Stimulated activated CD4-positive, alpha-beta T cell treated with anti-CD3 and anti-CD28 coated beads, Interleukin-1b, Interleukin-23, amount 100 ng/mL, for 1 hour (primary cell): ENCODE measurements at places on chromosomes 6 and 20.

- DNase-seq, result no peak
Observed at GRCh38 chr6:89970072-89970471, 75.8 kb downstream of the GJA10 start.

GRCh38 chr6:56691286-56691595, 48.6 kb upstream of the DST start:
- no peak for DNase-seq

DNA sequence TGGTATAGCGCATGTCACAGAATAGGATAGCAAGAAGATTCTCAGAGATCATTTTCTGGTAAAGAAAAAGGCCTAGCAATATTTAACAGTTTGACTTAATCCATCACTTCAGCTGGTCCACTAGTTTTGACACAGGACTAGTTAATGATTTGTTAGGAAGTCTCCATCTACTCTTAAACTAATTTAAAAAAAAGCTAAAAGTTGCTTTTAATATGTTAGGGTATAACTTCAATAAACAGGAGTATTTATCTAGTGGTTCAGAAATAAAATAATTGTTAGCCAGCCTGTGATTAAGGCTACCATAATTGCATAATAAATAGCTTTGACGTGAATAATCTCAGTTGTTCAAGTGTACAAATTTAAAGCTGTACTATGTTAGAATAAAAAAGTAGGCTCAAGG, 195.6 kb downstream of the FUT9 start:
- no peak for DNase-seq

- DNase-seq, result no peak
Observed at GRCh38 chr6:142380626-142381025, 78.8 kb downstream of the ADGRG6 start.

GRCh38 chr6:136034422-136034821, 182.9 kb downstream of the PDE7B start:
- DNase-seq, result no peak

- no peak for DNase-seq
Observed at GRCh38 chr6:117494283-117494682, 11.8 kb downstream of the DCBLD1 start.

DNA sequence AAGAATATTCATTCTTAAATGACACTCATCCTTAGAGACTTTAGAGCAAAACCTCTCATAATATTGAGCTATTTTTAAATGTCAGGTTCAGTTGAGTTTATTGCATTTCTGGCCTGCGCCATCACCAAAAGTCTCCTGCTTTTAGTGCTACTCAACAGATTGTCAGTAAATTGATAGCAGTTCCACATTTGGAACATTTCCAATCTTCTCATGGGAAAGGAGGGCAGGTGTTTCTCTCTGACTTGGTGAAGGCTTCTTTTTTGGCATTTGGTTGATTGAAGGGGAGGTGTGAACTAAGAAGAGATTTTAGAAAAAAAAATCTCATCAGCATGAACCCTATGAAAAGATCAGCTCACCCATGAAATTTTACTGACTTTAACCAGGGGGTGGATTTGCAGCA, 125.9 kb upstream of the INSM1 start:
- no peak for DNase-seq

GRCh38 chr20:49794336-49795134, 18.1 kb upstream of the SLC9A8 start:
- DNase-seq, result no peak

DNA sequence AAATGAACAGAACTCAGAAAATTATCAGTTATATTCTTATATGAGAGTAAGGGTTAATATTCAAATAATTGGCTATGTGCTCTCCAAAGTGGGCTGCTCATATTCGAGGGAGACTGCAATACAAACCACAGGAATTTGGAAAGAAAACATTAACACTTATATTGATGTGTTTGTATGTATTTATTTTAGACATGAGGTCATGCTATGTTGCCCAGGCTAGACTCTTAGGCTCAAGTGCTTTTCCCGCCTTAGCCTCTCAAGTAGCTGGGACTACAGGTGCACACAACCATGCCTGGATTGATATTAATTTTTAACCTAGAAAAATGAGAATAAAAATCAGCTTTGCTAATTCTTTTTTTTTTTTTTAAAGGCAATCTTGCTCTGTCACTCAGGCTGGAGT, 35.0 kb downstream of the BTBD9 start:
- no peak for DNase-seq

- DNase-seq, result no peak
Observed at GRCh38 chr6:63637865-63638445, 2.4 kb downstream of the PHF3 start.

- no peak for DNase-seq
Observed at GRCh38 chr6:136061701-136062100, 188.4 kb downstream of the MTFR2 start.

GRCh38 chr20:60137657-60138245, 179.5 kb downstream of the CDH26 start:
- no peak for DNase-seq

DNA sequence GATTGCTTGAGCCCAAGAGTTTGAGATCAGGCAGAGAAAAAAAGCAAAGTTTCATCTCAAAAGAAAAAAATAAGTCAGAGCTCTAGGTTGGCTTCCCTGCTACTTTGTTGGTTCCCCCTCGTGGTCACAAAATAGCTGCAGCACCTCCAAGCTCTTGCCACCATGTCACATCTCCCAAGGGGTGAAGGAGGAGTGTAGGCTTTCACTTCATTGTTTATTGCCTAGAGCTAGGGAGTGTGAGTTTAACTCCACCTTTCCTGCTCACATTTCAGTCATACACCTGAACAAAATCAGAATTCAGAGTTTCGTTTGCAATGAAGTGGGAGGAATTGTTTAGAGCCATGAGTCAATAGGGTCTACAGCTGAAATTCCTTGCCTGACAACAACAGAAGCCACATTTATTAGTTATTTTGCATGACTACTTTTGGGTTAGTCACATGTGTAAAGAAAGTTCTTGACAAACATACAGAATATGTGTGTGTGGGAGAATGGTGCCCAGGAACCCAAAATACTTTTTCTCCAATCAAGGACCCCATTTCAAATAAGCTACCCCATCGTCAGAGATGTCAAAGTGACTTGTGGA, 56.2 kb upstream of the UFL1 start:
- no peak for DNase-seq

DNA sequence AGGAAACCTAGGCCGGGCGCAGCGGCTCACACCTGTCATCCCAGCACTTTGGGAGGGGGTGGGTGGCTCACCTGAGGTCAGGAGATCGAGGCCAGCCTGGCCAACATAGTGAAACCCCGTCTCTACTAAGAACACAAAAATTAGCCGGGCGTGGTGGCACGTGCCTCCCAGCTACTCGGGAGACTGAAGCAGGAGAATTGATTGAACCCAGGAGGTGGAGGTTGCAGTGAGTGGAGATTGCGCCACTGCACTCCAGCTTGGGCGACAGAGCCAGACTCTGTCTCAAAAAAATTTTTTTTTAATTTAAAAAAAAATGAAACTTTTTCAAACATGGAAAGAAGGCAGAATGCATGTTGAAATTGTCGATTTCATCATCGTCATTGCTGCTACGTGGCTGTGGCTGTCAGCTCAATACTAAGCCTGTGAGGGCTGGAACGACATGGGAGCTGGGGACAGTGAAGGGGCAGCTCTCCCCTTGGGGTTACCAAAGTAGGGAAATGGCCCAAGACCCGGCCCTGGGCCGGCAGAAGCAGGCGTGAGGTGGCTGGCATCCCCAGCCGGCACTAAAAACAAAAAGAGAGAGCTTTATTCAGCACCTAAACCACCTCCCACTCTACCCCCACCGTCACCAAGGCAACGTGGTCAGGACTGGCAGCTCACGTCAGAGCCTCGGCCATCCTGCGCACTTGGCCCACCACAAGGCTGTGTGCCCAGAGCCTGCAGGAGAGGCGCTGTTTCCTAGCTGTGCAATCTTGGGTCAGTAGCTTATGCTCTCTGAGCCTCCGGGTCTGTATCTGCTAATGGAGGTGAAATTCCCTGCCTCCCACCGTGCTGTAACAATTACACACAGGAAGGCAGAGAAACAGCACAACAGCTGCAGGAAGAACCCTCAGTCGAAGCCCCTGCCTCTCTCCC, 30.8 kb downstream of the AGPAT4 start:
- DNase-seq, result no peak

DNA sequence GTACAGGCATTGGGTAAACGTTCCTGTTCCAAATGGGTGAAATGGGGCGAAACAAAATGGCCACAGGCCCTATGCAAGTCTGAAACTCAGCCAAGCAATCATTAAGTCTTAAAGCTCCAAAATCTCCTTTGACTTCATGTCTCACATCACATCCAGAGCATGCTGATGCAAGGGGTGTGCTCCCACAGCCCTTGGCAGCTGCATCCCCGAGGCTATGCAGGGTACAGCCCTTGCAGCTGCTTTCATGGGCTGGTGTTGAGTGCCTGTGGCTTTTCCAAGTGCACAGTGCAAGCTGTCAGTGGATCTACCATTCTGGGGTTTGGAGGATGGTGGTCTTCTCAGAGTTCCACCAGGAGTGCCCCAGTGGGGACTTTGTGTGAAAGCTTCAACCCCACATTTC, 270.0 kb upstream of the CDYL start:
- no peak for DNase-seq

DNA sequence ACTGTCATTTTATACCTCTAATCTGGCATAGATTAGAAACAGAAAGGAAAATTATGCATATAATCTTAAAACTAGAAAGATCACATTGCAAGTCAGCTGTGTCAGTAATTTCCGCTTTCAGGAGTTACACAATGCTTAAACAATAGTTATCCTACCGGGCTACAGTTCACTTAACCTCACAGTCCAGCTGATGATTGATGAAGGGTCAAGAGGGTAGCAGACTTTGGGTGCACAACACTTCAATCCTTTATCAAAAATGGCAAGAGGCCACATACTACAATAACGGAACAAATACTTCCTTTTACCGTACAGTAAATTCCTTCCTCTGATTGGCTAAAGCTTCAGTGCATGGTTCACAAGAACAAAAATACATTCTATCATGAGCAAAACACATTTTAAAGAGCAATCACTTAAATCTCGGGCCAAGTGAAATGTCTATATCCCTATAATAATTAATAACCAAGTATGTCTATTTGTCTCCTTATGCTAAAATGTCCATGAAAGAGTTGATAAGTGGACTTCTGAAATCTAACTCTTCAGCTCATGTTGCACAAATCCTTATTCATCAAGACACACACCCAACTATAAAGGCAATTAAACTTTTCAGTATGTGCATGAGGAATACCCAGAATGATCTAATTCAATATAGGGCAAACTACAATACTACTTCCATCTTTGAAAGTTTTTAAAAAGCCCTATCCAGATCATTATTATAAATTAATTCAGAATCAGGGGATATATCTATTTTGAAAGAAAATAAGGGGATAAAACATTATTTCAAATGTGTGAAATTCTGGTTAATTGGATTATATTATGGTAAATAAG, 76.8 kb downstream of the HIVEP2 start:
- DNase-seq, result no peak

DNA sequence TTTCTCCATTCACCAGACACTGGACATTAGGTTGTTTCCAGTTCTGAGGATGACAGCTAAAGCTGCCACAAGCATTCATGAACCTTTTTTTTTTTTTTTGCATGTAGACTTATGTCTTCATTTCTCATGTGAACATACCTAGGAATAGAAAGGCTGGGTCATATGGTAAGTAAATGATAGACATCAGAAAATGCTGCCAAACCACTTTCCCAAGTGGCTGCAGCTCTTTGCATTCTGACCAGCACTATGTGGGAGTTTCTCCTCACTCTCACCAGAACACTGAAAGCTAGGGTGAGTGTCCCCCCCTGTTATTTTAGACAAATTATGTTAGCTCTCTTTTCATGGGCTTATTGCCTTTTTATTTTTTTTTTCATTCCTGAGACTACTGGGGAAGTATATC, 197.5 kb downstream of the OTOR start:
- DNase-seq, result no peak

- DNase-seq, result no peak
Observed at GRCh38 chr20:46618316-46619100, 32.8 kb downstream of the SLC13A3 start.

DNA sequence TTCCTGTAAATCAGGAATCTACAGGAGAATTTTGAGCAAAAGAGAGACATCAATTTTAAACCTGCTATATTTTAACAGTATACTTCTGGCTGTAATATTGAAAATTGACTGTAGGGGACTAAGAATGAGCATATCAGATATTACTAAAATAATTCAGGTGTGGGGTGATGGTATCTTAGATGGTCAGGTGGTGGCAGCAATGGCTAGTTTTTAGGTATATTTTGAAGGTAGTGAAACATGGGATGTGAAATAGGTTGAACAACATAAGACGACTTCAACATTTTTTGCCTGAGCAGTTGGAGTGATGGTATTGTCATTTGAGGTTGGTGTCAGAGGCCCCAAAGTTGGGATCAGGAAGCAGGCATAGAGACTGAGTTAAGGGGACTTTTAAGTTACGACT, 32.1 kb downstream of the FAM83B start:
- DNase-seq, result no peak

DNA sequence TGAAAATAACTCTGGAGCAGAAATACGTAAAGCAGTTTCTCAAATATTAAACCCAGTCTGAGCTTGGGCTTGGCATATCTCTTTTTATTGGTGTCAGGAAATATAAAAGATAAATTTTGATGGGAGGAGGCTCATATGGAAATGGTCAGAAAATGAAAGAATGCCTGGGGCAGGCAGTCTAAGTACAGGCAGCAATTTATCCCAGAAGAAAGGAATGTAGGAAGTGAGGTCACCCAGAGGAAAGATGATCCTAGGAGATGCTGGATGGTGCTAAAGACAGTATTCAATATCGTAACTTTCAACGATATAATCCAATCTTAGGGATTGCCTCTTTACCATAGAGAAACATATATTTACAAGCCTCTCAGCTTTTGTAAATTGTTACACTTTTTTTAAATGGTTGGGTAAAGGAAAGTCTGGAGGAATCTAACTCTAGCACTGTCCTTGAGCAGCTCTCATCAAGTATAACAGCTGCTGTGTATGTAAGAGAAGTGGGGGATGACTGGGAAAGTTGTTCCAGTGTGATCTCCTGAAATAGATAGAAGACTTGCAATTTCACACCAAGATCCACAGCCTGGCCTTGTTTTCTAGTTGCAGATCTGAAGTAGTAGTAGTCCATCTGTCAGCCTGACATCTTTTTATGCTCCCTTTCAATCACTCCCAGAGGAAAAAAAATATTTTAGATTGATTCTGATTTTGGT, 256.9 kb upstream of the SASH1 start:
- DNase-seq, result no peak

DNA sequence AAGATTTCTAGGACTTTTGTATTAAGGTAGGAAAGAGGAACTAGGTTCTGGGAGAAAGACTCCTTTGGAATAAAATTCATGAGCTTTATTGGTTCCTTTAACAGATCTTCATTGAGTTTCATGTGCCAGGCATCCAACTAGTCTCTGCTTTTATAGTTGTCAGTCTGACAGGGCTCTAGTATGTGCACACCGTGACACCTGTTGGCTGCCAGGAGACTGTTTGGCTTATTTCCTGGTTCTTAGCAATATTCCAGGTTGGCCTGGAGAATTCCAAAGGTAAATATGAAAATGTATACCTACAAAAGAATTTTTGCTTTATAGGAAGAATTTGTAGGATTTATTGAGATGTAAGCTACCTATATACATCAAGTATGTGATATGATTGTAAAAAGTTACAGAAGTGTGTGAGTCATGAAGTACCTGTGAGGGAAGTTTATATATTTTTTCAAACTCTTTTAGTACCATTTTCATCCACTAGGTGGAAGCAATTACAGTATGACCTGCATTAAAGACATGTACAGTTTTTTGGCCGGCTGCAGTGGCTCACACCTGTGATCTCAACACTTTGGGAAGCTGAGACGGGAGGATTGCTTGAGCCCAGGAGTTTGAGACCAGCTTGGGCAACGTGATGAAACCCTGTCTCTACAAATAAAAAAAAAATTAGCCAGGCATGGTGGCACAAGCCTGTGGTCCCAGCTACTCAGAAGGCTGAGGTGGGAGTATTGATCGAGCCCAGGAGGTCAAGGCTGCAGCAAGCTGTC, 35.2 kb downstream of the NDUFAF5 start:
- DNase-seq, result no peak
